ENCODE measurements at places on chromosomes 7 and 10.
A peak's percentile ranks its signal among the peaks of the same experiment; 100 is the strongest.

GRCh38 chr7:101410743-101411507, 48.2 kb downstream of the COL26A1 start:
- peak; percentile 13 for DNase-seq

DNA sequence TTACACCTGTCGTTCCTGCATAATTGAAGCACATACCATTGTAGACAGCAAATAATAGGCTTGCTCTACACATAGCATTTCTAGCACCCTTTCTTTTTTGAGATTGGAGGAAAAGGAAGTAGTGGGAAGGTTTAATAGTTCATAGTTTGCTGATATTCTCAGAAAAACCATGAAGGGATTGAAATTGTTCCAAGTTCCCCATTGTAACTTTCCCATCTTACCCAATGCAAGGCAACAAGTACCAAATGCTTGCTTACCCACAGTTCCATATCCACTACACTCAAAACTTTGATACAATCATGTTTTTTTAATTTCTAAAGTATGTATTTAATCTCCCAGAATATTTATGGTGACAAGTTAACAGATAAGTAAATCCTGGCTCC, 13.8 kb downstream of the CYP3A5 start:
- peak; percentile 85 for DNase-seq

GRCh38 chr7:113783403-113783802, 135.4 kb downstream of the PPP1R3A start:
- no peak for DNase-seq

- no peak for DNase-seq
Measured at GRCh38 chr7:66504131-66504530, 124.5 kb upstream of the KCTD7 start.
